ENCODE measurements at places on chromosomes 13 and 19. TPM values are rescaled to one million over a fixed set of nuclear protein-coding genes. Genes with fewer than 3 reads are reported as not detected.
A peak's percentile ranks its signal among the peaks of the same experiment; 100 is the strongest.

DNA sequence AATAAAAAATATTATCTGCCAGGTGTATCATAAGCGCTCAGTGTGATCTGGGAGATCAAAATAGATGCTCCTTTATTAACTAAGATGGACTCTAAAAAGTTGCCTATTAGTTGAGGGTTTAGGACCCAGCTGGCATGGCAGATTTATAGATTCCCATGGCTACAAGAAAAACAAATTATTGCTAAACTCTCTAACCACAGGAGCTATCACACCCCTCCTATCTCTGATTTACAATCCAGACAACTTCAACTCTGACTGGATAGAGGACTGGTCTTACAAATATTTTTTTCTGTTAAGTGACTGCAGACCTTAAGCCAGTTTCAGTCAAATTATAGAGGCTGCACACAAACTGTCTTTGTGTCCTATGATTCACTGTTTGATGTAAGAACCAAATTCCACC is 45.4 kb upstream of the MYCBP2 start:
- DNase-seq, result no peak

GRCh38 chr13:34030782-34031181 is 212.8 kb downstream of the RFC3 start:
- DNase-seq, result peak; percentile 31

- DNase-seq, result no peak
Observed at GRCh38 chr13:99958406-99959126, 13.0 kb downstream of the ZIC5 start.

- no peak for DNase-seq
Observed at GRCh38 chr13:24090049-24090448, 70.5 kb upstream of the SPATA13 start.

ENOX1 gene
- 3.2 TPM for total RNA-seq

ZNF43 gene
- 3.0 TPM for total RNA-seq

GRCh38 chr19:11257846-11258380 is 4.4 kb downstream of the DOCK6 start:
- DNase-seq, result no peak

- DNase-seq, result no peak
Observed at GRCh38 chr13:46572752-46573431, 19.9 kb downstream of the LRCH1 start.

DNA sequence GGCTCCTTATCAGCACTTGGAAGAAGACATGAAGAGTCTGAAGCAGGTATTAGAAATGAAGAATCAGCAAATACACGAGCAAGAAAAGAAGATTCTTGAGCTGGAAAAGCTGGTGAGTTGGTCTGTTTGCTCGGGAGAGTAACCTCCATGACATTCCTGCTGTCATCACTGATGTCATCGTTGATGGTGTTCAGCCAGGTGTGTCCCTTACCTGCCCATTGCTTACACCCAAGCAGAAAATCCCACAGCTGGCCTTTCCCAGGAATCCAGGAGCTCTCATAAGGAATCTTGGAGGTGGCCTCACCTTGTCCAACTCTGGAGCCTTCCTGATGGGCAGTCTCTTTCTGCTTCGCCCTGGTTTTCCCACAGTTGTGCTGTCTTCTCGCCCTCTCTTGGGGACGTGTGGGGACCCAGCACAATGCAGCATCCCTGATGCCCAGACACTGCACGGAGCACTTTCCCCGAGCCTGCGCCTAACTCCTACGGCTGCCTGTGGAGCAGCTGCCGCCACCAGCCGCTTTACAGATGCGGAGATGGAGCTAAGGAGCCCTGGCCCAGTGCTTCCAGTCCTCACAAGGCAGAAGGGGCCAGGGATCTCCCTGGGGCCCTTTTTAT is 97.0 kb downstream of the SLC7A1 start:
- DNase-seq, result no peak

DNA sequence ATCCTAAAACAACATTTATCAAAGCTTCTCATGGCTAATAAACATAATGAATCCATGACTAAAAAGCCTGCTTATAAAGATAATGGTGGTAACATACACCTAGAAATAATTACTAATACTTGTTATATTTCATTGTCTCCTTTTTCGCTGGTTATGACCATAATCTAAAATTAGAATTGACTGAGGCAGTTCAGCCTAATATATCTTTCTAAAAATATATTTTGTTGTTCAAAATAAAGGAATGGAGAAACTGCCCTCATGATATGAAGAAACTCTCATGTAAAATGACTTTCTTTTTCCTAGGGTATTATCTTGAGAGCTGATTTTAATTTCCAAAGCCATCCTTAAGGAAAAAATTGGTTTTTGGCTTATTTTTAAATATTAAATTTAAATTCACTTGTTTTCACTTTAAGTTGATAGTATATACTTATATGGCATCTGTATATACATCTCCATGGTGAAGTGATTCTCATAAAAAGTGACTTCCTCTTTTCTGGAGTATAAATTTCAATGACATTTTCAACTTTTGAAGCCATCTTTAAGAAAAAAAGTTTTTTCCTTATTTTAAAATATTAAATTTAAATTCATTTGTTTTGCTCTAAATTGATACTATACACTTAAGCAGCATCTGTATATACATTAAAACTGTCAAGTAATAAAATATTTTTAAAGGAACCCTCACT is 204.6 kb downstream of the VWA8 start:
- no peak for DNase-seq

GRCh38 chr13:29802621-29803020 is 47.8 kb downstream of the UBL3 start:
- no peak for DNase-seq

DNA sequence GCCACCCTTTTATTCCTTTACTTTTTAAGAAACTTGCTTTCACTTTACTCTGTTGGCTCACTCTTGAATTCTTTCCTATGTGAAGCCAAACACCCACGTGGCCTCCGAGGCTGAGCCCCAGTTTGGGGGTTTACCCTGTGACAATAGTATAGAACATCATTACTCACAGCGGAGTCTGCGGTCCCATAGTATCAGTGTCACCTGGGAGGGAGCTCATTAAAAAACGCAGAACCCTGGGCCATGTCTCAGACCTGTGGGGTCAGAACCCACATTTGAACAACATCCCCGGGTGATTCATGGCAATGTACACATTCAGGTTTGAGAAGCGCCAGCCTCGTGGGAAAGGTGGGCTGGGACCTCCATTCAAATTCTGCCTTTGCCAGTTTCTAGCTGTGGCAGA is 36.0 kb upstream of the UBL3 start:
- DNase-seq, result no peak

- DNase-seq, result no peak
Observed at GRCh38 chr13:79483086-79483706, 2.2 kb downstream of the NDFIP2 start.

SULT2A1 gene
- total RNA-seq, result not detected

ICAM5 gene
- total RNA-seq, result 0.31 TPM

LRRC63 gene
- 0.33 TPM for total RNA-seq

GRCh38 chr19:17357724-17358123 is 19.4 kb downstream of the PLVAP start:
- no peak for DNase-seq

DNA sequence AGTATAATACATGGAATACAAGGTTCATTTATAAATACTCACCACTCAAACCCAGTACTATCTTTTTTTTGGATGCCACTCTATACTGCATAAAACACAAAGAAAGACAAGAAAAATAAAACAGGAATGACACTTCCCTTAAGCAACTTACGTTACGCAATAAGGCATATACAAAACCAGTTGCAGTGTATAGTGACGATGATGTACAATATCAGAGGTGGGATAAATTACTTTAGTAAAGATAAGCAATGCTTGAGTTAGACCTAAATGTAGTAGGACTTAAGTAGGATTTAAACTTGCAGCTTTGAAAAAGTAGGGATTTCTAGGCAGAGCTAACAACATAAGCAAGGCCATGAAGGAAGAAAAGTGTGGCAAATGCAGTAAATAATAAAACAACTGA is 374.9 kb downstream of the SPRY2 start:
- no peak for DNase-seq

DNA sequence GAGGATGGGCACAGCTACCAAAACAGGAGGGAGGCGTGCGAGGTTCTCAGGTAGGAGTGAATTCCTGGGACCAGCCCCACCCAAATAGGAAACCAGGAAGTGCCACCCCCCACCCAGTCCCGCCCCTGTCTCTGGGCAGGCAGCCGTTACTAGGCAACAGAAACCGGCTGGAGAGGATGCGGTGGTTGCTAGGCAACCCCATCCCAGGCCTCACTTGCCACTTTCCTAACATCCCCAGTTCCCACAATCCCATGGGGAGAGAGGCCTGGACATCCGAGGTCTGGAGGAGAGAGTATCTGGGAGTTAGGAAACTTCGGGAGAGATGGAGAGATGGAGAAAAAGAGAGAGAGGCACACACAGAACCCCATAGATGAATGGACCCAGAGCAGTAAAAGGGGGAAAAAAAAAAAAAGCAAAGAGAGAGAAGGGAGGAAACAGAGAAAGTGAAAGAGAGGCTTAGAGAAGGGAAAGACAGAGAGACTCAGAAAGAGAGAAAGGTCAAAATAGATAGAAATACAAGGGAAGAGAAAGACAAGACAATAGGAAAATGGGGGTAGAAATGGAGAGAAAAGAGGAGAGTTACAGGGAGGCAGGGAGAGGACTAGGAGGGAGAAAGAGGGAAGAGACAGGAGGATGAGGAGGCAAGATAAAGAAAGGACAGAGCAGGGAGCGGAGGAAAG is 3.8 kb downstream of the GRIK5 start:
- DNase-seq, result peak; percentile 55

DNA sequence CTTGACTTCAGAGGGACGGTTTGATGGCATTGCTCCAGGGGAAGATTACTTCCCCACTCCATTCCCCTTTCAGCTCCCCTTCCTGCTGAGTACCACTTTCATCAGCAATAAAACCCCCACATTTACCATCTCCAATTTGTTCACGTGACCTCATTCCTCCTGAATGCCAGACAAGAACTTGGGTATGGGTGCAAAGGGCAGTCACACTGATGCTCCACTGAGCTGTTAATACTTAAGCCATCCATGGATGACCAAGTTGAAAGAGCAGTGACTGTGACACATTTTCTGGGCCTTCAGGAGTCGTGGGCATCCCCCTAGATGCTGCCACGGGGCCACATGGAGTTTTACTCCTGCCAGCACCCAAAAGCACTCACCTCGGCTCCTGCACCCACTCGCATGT is 93.1 kb downstream of the STOML3 start:
- no peak for DNase-seq

DNA sequence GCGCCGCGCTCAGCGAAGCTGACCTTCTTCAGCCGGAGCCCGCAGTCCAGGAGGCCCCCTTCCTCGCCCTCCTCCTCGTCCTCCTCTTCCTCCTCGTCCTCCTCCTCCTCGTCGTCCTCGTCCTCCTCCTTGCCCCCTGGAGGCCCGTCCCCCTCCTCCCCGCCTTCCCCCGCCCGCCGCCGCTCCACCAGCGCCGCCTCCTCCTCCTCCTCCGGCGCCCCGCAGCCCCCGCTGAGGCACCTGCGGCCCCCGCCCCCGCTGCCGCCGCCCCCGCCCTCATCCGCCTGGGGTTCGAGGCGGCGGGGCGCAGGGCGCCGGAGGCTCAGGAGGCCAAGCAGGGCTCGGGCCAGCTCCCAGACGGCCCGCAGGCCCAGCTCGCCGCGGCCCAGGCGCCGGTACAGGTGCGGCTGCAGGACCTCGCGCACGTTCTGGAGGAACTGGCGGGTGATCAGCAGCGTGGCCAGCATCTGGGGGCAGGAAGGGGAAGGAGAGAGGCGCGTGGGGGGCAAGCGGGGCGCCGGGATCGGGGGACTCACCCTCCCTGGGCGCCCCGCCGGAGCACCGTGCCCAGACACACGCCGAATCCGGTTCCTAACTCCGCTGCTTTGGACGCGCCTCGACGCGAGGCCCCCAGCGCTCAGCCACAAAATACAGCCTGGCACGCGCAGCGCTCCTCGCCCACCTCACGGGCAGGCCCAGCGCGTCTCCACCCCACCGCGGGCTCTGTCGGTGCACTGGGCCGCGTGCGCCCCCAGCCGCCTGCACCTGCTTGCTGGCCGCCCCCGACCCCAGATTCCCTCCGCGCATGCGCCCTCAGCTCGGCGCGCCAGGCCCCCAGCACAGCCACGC is 5.9 kb downstream of the ANO8 start:
- DNase-seq, result no peak

SLC5A5 gene
- total RNA-seq, result not detected

IZUMO4 gene
- total RNA-seq, result 2.8 TPM

CYSLTR2 gene
- total RNA-seq, result not detected

Data from HT1080 (cell line).